Naive thymus-derived CD4-positive, alpha-beta T cell (primary cell): ENCODE measurements at places on chromosomes 5 and 9. TPM values are rescaled to one million over a fixed set of nuclear protein-coding genes. Genes with fewer than 3 reads are reported as not detected.

The SOHLH1 gene
- total RNA-seq, result not detected

The GABRA1 gene
- total RNA-seq, result not detected

The GAPT gene
- 2.0 TPM for total RNA-seq

The LOX gene
- not detected for total RNA-seq

The LCN9 gene
- not detected for total RNA-seq

The TMEM232 gene
- total RNA-seq, result 0.59 and 1.6 TPM in 2 replicates

The AGPAT2 gene
- total RNA-seq, result 20.6 and 21.2 TPM in 2 replicates

The SPAAR gene
- total RNA-seq, result not detected

The KCNV2 gene
- total RNA-seq, result not detected

The CATSPER3 gene
- 1.4 TPM for total RNA-seq

The TBC1D9B gene
- 71.3 TPM for total RNA-seq

The WDR36 gene
- total RNA-seq, result 35.1 and 37.4 TPM in 2 replicates
